Femur (tissue), 1 donor: ENCODE measurements at places on chromosomes 6 and 20.

GRCh38 chr20:11173916-11174315, 500.1 kb upstream of the JAG1 start:
- DNase-seq, result no peak

DNA sequence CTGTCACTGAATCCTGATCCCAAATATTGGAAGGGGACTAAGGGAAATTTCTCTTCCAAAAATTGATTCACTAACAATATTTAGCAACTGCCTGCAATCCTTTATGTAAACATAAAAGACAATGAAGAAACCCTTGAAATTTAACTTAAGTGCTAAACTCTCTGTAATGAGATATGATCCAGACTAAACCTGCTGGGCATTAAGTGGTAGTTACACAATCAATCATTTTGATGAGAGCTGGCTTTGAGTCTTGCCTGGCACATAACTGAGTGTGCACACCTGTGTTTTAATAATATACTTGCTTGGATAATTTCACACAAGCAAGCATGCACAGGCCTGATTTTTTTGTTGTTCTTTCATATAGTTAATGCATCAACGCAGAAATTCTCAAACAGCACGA, 9.8 kb upstream of the ZFP64 start:
- no peak for DNase-seq

- DNase-seq, result peak; percentile 15
These were observed 33.3 kb downstream of the THBS2 start for GRCh38 chr6:169220068-169220964.

DNA sequence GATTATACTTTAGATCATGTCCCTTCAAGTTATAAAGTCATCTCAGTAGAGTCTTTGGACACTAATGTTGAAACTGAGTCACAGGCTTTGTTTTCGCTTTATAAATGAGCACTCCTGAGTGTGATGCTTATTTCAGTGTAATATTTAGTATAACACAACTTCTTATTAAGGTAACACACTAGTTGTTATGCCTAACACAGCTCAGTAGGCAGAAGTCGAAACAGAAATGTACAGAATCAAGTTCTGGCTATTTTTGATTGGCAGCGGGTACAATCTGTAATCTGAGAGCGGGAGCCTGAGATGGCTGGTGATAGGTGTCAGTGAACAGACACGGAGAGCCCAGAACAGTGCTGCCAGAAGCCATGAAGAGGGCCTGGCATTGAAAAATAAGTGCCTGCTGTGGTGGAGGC, 11.4 kb downstream of the HECA start:
- no peak for DNase-seq
